K562 (cell line): ENCODE measurements at places on chromosomes 1 and 21. TPM values are rescaled to one million over a fixed set of nuclear protein-coding genes. Genes with fewer than 3 reads are reported as not detected.

The TRIM67 gene
- 0.36 and 0.60 TPM in 2 replicates for total RNA-seq

The SPRR2E gene
- total RNA-seq = not detected in 2 replicates

The KRTAP11-1 gene
- not detected in 2 replicates for total RNA-seq

The NKAIN1 gene
- total RNA-seq = 0.22 TPM in 1 of 2 replicates, not detected in the other

The HMGCS2 gene
- 0.13 and 0.18 TPM in 2 replicates for total RNA-seq

The PPT1 gene
- 106 and 108 TPM in 2 replicates for total RNA-seq

The TEX38 gene
- not detected in 2 replicates for total RNA-seq

The OLFML3 gene
- total RNA-seq = 0.13 and 0.16 TPM in 2 replicates
